ENCODE measurements at places on chromosomes 5 and 9. TPM values are rescaled to one million over a fixed set of nuclear protein-coding genes. Genes with fewer than 3 reads are reported as not detected.

ADCY2 gene
- total RNA-seq = 5.7 TPM

BTNL3 gene
- total RNA-seq = 0.82 TPM

SOHLH1 gene
- total RNA-seq = not detected

CDX1 gene
- 5.0 TPM for total RNA-seq

RASEF gene
- total RNA-seq = 10.0 TPM

DNA sequence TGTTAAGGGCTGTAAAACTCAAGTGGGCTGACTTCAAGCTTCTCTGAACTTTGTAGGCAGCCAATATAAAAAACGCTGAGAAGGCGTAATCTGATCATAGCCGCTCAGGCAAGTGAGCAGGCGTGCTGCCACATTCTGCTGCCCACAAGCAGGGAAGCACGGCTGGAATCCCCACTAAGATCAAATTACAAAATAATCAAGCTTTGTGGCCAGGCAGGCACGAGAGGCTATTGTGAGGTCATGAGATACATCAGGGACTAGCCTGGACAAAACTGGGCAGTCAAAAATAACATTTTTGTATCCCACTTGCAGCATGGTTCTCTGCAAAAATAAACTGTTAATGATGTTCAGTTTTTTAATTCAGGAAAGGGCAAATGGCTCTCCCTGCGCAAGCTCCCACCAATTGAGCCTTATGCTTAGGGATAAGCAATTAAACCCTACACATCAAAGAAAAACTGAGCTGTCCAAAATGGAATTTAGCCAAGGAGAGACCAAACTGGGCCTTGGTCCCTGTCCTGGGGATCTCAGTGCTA is 64.0 kb downstream of the POU5F2 start:
- H3K4me3 ChIP-seq = peak overlapping the region; percentile 39
- DNase-seq = peak; percentile 71
- peak overlapping the region; percentile 1 for H3K27ac ChIP-seq
- no peaks in the 10 kb centered on the region for H3K27me3 ChIP-seq
- H3K36me3 ChIP-seq = no peaks in the 10 kb centered on the region

GRCh38 chr9:17531642-17532254 is 47.1 kb upstream of the SH3GL2 start:
- H3K27ac ChIP-seq = no peak overlapping the region
- peaks cover 3% of the 10 kb centered on the region for H3K27me3 ChIP-seq
- DNase-seq = no peak
- peaks cover 6% of the 10 kb centered on the region for H3K4me1 ChIP-seq
- H3K4me3 ChIP-seq = no peak overlapping the region

- H3K27ac ChIP-seq = no peak overlapping the region
- no peak for DNase-seq
- peaks cover 42% of the 10 kb centered on the region for H3K4me1 ChIP-seq
- no peaks in the 10 kb centered on the region for H3K27me3 ChIP-seq
- H3K4me3 ChIP-seq = no peak overlapping the region
- peaks cover 5% of the 10 kb centered on the region for H3K36me3 ChIP-seq
Measured at GRCh38 chr9:121717141-121717991, 65.9 kb downstream of the DAB2IP start.

DNA sequence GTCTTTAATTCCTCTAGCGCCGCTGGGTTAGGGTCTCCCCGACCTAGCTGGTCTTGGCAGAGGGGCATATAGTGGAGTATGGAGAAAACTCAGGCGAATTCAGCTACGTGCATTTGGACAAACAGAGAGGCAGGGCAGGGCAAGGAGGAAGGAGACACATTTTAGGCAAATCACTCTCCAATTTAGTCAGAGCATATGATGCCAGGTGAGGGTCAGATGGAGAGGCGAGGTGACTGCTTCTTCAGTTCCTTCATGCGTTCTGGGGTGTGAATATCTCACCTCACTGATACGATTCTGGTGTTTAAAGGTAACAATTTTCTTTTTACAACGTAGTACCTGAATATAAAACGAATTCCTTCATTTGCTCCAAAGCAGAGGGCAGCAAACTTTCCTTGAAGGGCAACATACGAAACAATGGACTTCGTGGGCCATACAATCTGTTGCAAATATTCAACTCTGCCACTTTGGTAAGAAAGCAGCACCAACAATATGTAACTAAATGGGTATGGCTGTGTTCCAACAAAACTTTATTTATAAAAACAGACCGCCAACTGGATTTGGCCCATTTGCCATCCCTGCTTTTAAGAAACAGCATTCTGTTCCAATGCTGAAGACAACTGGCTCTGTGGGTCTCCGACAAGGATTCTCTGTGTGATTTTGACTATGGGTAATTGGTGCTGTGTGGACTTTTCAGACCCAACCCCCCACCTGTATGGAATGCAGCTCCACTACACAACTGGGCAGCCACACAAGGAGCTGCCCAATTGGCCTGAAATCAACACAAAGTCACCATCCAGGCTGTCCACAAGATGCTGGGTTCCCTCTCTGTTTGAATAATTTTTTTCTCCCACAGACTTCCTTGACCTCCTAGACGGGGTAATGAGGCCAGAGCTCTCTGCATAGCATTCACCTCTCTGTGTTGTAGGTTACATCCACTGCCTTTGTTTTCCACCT is 53.8 kb downstream of the RAPGEF1 start:
- no peak for DNase-seq
- no peaks in the 10 kb centered on the region for H3K27me3 ChIP-seq
- H3K36me3 ChIP-seq = peaks cover 7% of the 10 kb centered on the region
- peaks cover 20% of the 10 kb centered on the region for H3K4me1 ChIP-seq
- H3K27ac ChIP-seq = no peak overlapping the region

GRCh38 chr5:160685695-160686094 is 166.3 kb downstream of the ATP10B start:
- DNase-seq = no peak
- no peaks in the 10 kb centered on the region for H3K4me1 ChIP-seq
- no peak overlapping the region for H3K4me3 ChIP-seq
- H3K27ac ChIP-seq = no peak overlapping the region
- no peaks in the 10 kb centered on the region for H3K36me3 ChIP-seq

GRCh38 chr5:429453-430188 is 13.4 kb upstream of the EXOC3 start:
- H3K36me3 ChIP-seq = peaks cover 4% of the 10 kb centered on the region
- H3K27me3 ChIP-seq = no peaks in the 10 kb centered on the region
- DNase-seq = peak; percentile 66

DNA sequence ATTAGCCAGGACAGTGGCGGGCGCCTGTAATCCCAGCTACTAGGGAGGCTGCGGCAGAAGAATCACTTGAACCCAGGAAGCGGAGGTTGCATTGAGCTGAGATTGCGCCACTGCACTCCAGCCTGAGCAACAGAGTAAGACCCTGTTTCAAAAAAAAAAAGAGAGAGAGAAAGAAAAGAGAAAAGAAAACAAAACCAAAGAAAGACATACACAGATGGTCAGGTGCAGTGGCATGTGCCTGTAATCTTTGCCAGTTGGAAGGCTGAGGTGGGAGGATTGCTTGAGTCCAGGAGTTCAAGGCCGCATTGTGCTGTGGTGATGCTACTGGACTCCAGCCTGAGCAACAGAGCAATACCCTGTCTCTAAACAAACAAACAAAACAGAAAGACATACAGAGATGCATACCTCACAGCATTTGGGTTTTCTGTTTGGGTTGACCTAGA is 10.0 kb upstream of the PSAT1 start:
- peak overlapping the region; percentile 53 for H3K27ac ChIP-seq
- H3K27me3 ChIP-seq = no peaks in the 10 kb centered on the region
- DNase-seq = no peak
- H3K4me3 ChIP-seq = no peak overlapping the region
- H3K4me1 ChIP-seq = peaks cover 21% of the 10 kb centered on the region
- H3K36me3 ChIP-seq = no peaks in the 10 kb centered on the region
